ENCODE measurements at places on chromosomes 4 and X.

GRCh38 chr4:13988353-13989305 is 361.1 kb upstream of the BOD1L1 start:
- DNase-seq: no peak

GRCh38 chr4:114282937-114283336 is 303.5 kb upstream of the ARSJ start:
- DNase-seq: no peak

GRCh38 chr4:75565481-75565880 is 9.6 kb downstream of the ODAPH start:
- no peak for DNase-seq

GRCh38 chr4:153036931-153037482 is 100.9 kb downstream of the FHDC1 start:
- no peak for DNase-seq

DNA sequence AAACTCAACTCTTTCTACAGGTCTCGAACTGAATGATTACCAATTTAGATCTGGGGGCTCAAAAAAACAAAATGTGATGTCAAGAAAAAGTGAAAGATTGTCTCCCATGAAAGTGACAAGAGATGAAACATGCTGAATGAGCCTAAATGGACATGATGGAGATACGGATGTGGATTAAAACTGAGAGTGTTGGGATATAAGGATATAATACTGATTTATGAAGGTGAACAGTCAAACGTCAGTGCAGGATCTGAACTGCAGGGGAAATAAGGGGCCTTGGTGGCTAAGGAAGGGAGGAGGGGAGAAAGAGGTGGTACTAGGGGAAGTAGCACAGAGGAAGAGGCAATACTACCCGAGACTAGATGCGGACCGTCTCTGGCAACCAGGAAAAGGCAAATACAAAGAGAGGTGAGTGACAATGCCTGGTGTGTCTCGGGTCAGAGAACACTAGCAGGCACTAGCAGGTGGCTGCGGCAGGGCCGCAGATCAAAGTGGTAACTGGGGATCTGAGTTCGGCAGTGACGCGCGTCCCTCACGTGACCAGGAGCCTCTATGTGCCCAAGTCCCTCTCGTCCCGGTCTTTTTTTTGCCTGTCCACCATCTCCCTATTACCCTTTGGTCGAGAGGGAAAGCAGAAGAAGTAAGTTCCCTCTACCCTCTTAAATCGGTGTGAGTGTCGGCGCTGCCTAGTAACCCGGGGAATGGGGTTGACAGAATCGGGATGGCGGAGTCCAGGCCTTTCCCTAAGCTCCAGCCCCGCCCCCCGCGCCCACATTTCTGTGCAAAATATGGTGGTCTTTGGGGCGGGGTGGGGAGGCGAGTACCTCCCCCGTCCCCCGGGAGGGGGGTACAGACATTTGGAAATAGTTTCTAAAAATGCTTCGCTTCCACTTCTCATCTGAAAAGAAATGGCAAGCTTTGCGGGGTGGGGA is at the start of gene TCEAL1:
TCEAL1 (plus strand) TSS at position 590 of the 932 bp plus-strand sequence. CDS start 942 bp downstream, outside the sequence.
- DNase-seq: peak; percentile 27

GRCh38 chr4:5908876-5909427 is 16.1 kb upstream of the CRMP1 start:
- DNase-seq: no peak

DNA sequence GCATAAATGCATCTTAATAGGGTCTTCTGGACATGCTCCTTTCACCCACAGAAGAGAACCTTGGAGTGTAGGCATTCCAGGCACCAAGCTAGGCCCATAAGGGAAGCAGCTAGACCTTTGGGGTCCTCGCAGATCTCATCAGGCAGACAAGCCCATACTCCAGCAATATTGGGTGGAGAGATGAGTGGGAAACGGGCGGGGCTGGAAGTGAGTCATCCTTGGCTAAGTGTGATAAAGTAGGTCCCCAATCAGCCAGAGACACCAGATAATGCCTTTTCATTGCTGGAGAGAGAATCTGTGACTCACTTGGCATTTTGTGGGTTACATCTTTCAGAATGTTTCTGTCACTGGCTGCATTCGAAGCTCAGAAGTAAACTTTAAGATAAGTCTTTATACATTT is 133.3 kb upstream of the MBNL3 start:
- no peak for DNase-seq

DNA sequence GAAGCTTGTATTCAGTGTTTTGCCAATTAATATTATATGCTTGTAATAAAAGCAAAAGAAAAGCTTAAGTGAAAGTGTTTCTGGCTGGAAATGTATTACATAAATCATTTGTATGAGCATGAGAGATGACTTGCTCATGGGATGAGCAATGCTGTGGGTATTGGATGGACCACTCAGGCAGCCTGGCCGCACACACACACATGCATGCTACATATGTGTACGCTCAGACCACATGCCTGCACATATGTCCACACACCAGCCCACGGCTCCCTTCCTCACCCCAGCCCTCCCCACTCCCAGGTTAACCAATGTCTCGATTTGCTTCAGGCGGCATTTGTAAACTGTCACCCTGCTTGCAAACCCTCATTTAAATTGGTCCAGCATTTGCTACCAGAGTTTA is 55.9 kb downstream of the CPLX1 start:
- no peak for DNase-seq

- DNase-seq: no peak
These were observed 18.6 kb downstream of the NKX3-2 start for GRCh38 chr4:13525606-13526281.

DNA sequence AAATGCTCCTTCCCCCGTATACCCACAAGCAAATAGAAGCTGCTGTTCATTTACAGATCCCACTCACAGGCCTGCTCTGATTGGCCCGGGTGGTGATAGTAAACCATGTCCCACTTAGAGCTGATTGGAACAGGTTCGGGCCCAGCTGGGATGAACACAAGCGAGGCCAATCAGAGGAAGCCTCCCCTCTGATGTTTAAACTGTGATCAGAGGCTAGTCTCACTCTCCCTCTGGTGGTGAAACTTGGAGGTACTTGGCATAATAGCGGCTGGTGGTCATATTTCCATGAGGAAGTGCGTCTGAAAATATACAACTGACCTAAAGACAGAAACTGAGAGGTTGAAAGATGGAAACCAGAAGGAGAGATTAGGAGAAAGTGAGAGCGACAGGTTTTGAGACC is 51.5 kb upstream of the TRPC3 start:
- DNase-seq: no peak

GRCh38 chr4:1332686-1333085 is 14.3 kb upstream of the UVSSA start:
- no peak for DNase-seq

- no peak for DNase-seq
These were observed 18.3 kb downstream of the RTL5 start for GRCh38 chrX:72113461-72113860.

DNA sequence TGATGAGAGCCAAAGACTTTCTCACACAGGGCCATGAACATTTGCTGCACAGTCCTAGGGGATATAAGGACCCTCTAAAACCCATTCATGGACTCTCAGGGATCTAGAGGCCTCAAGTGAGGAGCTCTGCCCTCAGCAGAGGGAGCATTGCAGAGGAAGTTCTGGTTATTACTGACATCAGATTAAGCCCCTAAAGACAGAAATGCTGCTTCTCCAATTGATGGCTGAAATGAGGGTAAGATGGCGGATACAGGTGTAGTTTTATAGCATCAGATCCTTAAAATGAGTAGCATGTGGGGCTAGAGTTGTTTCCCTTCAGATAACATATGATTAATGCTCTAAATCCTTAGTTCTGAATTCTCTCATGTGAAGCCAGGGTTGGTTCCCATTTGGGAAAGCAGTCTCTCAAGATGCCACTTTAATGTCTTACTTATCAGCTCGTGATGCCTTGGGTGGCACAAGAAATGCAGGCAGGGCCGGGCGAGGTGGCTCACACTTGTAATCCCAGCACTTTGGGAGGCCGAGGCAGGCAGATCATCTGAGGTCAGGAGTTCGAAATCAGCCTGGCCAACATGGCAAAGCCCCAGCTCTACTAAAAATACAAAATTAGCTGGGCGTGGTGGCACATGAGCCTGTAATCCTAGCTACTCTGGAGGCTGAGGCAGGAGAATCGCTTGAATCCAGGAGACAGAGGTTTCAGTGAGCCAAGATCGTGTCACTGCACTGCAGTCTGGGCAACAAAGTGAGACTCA is 7.9 kb downstream of the RHOH start:
- DNase-seq: no peak

- no peak for DNase-seq
These were observed 29.0 kb downstream of the LONRF3 start for GRCh38 chrX:119003462-119003861.

GRCh38 chr4:8820178-8821102 is 51.2 kb downstream of the HMX1 start:
- DNase-seq: no peak

- DNase-seq: no peak
These were observed 793.0 kb downstream of the RAB28 start for GRCh38 chr4:12691168-12691567.

GRCh38 chr4:54695337-54695736 is 37.6 kb downstream of the KIT start:
- DNase-seq: no peak

DNA sequence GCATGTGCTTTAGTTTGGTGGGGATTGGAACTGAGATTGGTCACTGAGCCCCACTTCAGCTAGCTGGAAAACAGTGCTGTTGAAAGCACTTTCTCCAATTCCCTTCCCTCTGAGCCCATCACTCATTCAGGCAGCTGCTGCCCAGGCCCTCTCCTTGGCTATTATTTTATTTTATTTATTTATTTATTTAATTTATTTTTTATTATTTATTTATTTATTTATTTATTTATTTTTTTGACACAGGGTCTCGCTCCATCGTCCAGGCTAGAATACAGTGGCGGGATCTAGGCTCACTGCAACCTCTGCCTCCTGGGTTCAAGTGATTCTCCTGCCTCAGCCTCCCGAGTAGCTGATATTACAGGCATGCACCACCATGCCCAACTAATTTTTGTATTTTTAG is 51.8 kb upstream of the RBPJ start:
- DNase-seq: no peak

DNA sequence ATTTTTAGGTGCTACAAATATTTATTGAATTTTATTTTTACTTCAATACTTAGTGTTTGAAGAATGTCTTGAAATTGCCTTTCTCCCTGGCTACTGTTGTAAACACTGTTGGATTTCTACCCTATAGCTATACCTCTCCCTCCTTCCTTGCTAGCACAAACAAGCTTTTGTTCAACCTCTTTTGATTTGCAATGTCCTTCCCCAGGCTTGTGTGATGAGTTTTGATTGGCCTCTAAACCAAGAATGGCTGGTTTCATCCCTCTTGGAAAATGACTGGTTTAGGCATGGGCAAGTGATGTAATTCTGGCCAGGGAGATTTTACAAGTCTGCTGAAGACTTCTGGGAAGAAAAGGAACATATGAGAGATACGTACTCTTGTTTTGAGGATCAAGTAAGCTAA is 25.3 kb upstream of the SLITRK2 start:
- no peak for DNase-seq

GRCh38 chr4:38177641-38178391 is 217.6 kb downstream of the PTTG2 start:
- peak; percentile 27 for DNase-seq

DNA sequence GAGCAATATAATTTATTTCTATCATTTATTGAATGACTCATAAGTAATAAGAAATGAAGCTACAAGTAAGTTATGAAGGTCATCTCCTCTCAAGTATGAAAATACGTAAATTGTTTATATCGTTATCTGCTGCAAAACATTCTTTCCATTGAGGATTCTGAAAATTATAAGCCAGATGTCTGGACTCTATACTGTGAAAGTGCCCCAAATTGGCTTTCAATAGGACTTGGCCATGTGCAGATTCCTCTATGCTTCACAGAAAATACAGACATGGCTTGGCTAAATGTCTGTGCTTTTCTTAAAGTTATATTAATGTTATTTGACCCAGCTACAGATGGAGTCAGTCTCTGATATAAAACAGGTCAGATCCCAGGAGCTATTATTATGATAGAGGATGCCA is 2109.9 kb upstream of the AGA start:
- DNase-seq: no peak

DNA sequence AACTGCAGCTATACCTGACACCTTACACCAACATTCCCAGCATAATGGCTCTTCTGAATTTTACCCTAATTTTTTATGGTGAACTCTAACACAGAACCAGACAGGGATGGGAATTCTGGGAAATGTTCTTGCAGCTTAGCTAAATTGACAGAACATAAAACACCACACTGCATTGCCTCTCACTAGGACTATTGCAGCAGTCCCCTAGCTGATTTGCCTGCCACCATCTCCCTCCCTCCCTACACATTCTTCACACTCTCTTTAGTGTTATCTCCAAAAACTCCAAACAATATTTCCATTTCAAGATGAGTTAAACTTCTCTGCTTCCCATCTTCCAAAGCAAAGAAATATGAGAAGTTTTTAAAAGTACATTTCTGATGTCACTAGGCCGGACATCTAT is 733.9 kb upstream of the INTU start:
- no peak for DNase-seq

DNA sequence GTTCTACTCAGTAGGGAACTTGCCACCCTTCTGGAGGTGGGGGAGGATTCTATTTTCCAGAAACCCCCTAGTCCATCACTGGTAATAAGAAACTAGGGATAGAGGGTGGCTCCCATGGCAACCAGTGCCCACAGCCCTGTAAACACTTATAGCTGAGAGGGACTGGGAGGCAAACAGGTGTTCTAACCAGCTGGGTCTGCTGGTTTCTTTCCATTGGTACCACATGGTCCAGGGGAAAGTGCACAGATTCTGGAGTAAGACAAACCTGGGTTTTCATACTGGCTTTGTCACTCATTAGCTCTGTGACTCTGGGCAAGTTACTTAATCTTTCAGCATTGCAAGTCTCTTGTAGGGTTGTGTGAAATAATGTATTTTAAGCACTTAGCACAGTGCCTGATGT is 26.9 kb downstream of the IGSF1 start:
- DNase-seq: peak; percentile 90
